Retina (tissue), 1 donor: ENCODE measurements at places on chromosomes 13 and 19.

- DNase-seq, result no peak
Observed at GRCh38 chr13:110372676-110373075, 65.6 kb downstream of the COL4A2 start.

GRCh38 chr13:114309806-114310410 lies 4.4 kb upstream of the CHAMP1 start:
- DNase-seq, result no peak

DNA sequence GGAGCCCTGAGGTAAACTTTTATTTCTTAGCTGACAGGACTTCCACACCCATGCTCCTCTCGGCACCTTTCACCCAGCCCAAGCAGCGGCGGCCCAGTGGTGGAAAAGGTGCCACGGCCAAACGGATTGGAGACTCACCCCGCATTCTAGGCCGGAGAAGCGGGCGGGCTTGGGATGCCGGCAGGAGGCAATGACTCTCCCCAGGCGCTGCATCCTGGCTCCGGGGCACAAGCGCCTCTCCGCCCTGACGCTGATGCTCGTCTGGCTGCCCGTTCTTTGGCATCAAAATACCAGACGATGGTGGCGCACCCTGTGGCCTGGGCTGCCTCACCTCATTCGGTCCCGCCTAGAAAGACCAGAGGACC lies 6.7 kb upstream of the ZNF606 start:
- DNase-seq, result no peak

DNA sequence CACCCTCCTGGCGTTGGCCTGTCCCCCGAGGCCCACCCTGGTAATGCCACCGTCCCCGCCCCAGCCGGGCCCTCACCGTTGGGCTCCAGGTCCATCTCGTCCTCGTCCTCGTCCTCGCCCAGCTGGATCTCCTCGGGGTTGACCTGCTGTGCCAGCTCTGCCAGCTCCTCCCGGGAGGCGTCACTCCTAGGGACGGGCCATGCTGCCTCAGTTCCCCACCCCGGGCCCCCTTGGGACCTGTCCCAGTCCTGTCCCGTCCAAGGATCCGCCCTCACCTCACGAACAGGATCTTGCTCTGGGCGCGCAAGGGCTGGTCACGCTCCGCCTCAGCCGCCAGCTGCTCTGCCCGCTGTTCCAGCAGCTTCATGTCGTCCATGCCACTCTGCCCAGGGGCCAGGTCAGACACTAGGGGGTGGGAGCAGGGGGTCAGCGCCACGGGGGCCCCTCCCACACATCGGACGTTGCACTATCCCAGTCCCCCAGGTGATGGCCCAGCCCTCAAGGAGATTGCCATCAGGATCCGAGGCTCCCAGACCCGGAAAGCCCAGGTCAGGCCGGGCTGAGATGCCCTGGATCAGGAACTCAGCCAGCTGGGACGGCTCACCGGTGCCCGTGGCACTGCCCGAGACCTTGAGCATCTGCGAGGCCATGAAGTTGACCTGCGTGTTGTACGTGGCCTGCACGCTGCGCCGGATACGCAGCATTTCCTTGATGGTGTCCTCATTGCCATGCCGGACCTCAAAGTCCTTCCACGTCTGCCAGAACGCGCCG lies 9.5 kb downstream of the XAB2 start:
- no peak for DNase-seq

DNA sequence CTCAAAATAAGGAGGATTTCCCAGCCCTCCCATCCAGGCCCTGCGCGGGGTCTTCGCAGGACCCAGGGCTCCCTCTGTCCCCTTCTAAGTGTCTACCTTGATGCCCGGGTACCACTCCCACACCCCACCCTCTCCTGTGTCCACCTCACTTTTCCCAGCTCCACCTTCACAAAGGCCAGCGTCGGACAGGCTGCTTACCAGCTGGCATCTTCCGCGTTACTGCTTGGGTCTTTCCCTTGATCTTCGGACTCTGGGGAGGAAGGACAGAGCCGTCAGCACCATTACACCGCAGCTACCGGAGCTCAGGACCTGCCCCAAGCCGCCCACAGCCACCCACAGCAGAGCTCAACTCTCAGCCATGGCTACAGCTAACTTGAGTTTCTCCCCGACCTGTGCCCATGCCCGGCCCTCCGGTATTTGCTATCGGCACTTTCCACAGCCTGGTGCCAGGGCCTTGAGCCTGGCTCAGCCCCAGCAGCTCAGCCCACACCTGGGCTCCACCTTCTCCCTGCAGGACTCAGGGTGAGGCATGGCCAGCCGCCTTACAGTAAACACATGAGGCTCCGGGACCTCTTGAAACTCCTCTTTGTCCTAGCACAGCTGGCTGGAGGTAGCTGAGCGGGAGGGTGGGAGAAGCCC lies 3.8 kb downstream of the C13orf46 start:
- DNase-seq, result no peak

- DNase-seq, result no peak
Observed at GRCh38 chr13:97373787-97374186, 60.2 kb upstream of the RAP2A start.

DNA sequence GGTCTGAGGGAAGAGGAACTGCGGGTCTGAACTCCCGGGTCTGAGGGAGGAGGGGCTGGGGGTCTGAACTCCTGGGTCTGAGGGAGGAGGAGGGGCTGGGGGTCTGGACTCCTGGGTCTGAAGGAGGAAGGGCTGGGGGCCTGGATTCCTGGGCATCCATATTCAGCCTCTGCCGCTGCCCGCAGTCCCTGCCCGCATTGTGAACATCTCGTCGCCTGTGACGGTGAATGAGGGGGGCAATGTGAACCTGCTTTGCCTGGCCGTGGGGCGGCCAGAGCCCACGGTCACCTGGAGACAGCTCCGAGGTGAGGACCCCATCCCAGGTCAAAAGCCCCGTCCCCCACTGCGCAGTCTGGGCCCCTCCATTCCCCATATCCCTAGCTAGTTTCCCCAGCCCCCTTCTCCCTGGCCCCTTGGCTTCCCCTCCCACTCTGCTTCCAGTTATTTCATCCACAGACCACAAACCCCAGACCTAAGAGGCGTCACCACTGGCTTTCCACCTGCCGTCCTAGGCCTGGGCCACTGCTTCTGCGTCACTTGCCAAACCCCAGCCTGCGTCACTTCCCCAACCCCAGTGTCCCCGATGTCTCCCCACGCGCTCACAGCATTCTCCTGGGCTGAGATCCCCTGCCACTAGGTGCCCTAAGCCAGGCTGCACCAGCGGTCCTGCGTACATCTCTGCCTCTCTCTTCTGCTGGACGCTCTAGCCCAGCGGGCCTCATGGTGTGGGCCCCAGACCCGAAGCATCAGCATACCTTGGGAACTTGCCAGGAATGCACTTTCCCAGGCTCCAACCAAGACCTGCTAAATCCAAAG lies 13.9 kb downstream of the IGLON5 start:
- DNase-seq, result no peak

DNA sequence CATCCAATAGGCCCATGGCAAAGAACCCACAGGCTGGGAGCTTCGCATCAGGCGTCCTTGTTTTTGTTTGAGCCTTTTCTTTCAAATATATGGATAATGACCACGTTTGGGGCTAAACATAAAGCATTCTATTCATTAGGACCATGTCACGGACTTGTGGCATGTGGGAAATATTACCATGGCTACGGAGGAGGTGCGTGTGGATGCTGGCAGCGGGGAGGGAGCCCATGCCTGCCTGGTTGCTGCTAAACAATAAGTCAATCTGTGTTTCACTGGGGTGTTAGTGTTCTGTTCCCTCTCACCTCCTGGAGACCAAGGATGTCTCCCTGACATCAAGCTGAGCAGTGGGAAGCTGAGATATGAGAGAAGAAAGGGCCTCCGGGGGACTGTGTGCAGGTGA lies 121.1 kb downstream of the IRS2 start:
- no peak for DNase-seq
